ENCODE measurements at places on chromosomes 11 and 22. TPM values are rescaled to one million over a fixed set of nuclear protein-coding genes. Genes with fewer than 3 reads are reported as not detected.

Gene ART1
- total RNA-seq: 1.7 TPM

Gene CCDC88B
- total RNA-seq: 8.0 TPM

Gene ACCSL
- not detected for total RNA-seq

Gene TECTA
- total RNA-seq: 1.2 TPM

Gene KCNJ11
- 9.9 TPM for total RNA-seq

Gene LYVE1
- 8.2 TPM for total RNA-seq

Gene UBQLNL
- 0.42 TPM for total RNA-seq

Gene CSF2RB
- total RNA-seq: 4.7 TPM

Gene MFNG
- 8.7 TPM for total RNA-seq

Gene MUC2
- total RNA-seq: not detected

Gene TCP11L1
- 8.3 TPM for total RNA-seq

DNA sequence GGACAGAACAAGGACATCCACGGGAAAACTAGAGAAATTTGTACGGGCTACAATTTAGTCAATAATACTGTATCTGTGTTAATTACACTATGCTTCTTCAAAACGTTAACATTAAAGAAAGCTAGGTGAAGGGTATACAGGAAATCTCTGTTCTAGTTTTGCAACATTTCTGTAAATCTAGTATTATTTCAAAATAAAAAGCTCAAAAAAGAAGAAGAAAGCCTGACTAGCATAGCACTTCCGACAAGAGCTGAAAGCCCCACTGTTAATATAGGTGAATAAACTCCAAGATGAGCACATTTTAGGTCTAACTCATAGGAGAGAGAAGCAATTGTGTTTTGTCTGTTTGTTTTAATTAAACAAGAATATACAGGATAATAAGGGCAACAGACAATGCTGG is 299.7 kb downstream of the TTC28 start:
- H3K27me3 ChIP-seq: no peaks in the 10 kb centered on the region
- no peaks in the 10 kb centered on the region for H3K36me3 ChIP-seq
- peaks cover 24% of the 10 kb centered on the region for H3K4me1 ChIP-seq
- no peak overlapping the region for H3K4me3 ChIP-seq
- DNase-seq: no peak

DNA sequence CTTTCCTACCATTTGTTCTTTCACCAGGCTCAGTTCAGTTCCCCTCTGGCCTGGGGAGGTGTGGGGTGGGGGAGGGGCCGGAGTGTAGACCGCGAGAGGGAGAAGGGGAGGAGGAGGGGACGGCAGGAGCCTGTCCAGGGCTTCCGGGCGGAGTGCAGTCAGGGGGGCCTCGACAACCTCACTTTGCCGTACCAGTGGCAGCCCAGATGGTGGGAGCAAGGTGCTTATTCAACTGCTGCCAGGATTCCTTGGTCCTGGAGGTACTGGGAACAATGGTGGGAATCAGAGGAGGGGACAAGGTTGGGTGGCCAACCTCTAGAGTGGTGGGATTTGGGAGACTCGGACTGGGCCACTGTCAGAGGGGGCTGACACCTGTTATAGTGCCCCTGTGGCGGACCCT is 1.2 kb downstream of the BACE1 start:
- H3K27me3 ChIP-seq: peaks cover 8% of the 10 kb centered on the region
- H3K4me3 ChIP-seq: no peak overlapping the region
- peaks cover 30% of the 10 kb centered on the region for H3K4me1 ChIP-seq
- H3K36me3 ChIP-seq: no peaks in the 10 kb centered on the region
- no peak overlapping the region for H3K27ac ChIP-seq

DNA sequence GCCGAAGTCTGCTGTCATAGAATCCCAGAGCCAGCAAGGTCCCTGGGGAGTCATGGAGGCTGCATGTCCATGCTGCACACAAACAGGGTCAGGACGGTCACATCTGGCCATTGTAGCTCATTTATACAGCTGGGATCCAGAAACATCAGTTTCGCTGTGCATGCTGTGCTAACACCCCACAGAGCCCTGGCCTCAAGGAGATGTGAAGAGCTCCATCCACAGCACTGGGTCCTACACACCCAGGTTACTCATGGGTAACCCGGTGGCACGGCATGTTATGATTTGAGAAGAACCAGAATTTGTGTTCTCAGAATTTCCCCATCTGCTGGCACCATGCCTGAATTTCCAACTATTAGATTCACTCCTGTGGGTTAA is 146.3 kb upstream of the ARHGAP20 start:
- H3K36me3 ChIP-seq: no peaks in the 10 kb centered on the region
- DNase-seq: peak; percentile 44
- H3K27me3 ChIP-seq: no peaks in the 10 kb centered on the region
- no peak overlapping the region for H3K27ac ChIP-seq
- H3K4me1 ChIP-seq: peaks cover 8% of the 10 kb centered on the region

DNA sequence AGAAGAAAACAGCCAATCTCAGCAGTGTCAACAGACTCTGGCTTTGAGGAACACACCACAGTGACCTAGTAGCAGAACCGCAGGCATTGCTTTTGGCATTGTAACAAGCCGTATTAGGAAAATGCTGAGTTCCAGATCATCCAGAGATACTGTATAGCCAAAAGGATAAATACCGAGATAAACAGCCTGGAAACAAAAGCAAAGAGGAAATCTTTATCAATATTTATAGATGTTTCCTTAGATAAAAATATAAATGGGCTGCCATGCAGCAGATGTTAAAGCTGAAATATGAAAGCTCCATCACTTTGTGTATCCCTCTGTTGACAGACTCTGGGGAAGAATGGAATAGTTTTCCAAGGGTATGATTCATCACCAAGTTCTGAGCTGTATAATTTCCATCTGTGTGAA is 98.9 kb upstream of the TP53AIP1 start:
- H3K4me3 ChIP-seq: no peak overlapping the region
- no peaks in the 10 kb centered on the region for H3K27me3 ChIP-seq
- H3K36me3 ChIP-seq: no peaks in the 10 kb centered on the region
- DNase-seq: no peak

DNA sequence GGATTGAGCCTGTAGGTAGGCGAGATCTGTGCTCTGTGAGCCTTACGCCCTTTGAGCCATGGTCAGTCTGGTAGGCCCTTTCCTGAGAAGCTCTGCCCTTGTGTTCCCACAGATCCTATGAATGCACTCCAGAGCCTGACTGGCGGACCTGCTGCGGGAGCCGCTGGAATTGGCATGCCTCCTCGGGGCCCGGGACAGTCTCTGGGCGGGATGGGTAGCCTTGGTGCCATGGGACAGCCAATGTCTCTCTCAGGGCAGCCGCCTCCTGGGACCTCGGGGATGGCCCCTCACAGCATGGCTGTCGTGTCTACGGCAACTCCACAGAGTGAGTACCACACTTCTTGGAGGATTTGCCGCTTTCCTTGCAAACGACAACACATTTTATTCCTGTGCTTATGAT is 47.4 kb downstream of the MED15 start:
- H3K36me3 ChIP-seq: no peaks in the 10 kb centered on the region
- no peak overlapping the region for H3K4me3 ChIP-seq
- DNase-seq: no peak
- H3K27me3 ChIP-seq: no peaks in the 10 kb centered on the region

GRCh38 chr11:2229713-2230297 is 40.6 kb downstream of the ASCL2 start:
- DNase-seq: no peak
- no peaks in the 10 kb centered on the region for H3K36me3 ChIP-seq
- no peak overlapping the region for H3K4me3 ChIP-seq
- no peak overlapping the region for H3K27ac ChIP-seq
- H3K27me3 ChIP-seq: peaks cover 21% of the 10 kb centered on the region

DNA sequence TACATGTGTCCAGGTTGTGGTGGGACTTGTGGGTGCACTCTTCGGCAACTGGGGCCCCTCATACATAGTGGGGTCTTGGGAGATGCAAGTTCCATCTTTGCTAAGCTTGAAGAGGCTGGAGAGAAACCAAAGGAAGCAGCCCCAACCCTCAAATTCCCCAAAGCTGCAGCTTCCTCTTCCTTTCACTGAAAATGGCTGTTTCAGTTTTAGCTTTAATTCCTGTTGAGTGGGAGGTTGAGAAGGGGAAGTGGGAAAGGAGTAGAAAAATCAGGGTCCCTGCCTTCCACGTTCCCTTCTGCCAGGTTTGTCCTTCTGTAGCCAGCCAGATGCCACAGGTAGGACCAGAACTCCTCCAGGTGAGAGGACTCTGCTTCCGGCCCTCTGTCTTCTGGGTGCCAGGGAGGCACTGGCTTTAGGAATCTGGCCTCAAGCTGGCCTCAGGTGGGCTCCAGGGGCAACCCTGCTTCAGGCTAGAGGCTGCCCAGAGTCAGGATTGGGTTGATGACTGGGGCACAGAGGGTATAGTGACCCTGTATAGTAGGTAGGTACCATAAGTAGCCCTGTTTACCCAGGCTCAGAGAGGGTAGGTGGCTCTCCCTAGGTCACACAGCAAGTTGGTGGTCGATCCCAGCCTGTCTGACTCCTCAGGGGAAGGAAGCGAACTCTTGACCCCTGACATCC is 16.2 kb downstream of the P2RY6 start:
- no peaks in the 10 kb centered on the region for H3K27me3 ChIP-seq
- no peaks in the 10 kb centered on the region for H3K36me3 ChIP-seq
- peaks cover 40% of the 10 kb centered on the region for H3K4me1 ChIP-seq
- no peak for DNase-seq
- peak overlapping the region; percentile 36 for H3K27ac ChIP-seq
- no peak overlapping the region for H3K4me3 ChIP-seq

DNA sequence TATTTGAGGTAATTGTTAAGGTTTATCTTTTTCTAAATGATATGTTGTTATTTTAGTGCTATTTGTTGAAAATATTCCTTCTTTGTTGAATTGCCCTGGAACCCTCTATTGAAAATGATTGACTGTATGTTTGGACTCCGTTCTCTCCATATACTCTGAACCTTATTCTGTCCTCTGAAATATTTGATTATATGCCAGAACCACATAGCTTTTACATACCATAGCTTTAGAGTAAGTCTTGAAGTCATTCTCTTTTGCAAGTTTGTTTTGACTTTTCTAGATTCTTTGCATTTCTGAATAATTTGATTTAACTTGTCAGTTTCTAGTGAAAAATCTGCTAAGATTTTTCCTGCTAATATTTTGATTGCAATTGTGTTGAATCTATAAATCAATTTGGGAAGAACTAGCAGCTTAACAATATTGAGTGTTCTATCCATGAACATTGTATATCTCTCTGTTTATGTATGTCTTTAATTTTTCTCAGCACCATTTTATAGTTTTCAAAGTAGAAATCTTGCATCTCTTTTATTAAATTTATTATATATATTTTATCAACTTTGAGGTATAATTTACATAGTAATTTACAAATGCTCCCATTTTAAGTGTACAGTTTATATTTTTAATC is 51.7 kb upstream of the PITPNB start:
- H3K27ac ChIP-seq: no peak overlapping the region
- no peaks in the 10 kb centered on the region for H3K27me3 ChIP-seq
- no peaks in the 10 kb centered on the region for H3K4me1 ChIP-seq
- H3K36me3 ChIP-seq: no peaks in the 10 kb centered on the region
- DNase-seq: no peak

GRCh38 chr11:104152941-104153505 is 10.9 kb downstream of the PDGFD start:
- H3K4me3 ChIP-seq: no peak overlapping the region
- no peaks in the 10 kb centered on the region for H3K27me3 ChIP-seq
- DNase-seq: no peak
- no peaks in the 10 kb centered on the region for H3K36me3 ChIP-seq
- no peaks in the 10 kb centered on the region for H3K4me1 ChIP-seq

GRCh38 chr22:46749682-46750529 is 11.9 kb upstream of the CERK start:
- H3K27ac ChIP-seq: no peak overlapping the region
- H3K4me1 ChIP-seq: peaks cover 71% of the 10 kb centered on the region
- no peak for DNase-seq
- H3K36me3 ChIP-seq: no peaks in the 10 kb centered on the region

DNA sequence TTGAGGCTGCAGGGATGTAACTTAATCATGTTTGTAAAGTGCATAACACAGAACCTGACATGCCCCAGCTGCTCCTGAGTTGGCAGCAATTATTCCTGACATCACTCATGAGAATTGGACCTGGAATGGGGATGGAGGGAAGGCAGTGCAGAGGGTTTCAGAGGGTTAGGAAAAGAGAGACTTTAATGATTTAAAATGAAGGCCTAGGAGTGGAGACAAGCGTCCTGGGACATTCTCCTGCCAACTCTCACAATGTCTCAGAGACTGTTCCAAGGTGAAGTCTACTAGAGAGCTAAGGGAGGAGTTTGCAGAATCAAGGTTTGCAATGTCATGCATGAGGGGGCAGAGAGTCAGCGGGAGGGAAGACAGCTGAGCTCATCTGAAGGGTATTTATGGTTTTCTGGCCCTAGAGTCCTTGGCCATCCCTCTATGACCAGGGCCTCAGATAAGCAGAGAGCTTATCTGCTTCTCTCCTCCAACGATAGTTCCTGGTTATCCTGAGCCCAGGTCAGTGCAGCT is 36.9 kb downstream of the GGTLC2 start:
- H3K4me3 ChIP-seq: no peak overlapping the region
- H3K36me3 ChIP-seq: no peaks in the 10 kb centered on the region
- H3K27ac ChIP-seq: no peak overlapping the region
- H3K4me1 ChIP-seq: no peaks in the 10 kb centered on the region
- DNase-seq: no peak

DNA sequence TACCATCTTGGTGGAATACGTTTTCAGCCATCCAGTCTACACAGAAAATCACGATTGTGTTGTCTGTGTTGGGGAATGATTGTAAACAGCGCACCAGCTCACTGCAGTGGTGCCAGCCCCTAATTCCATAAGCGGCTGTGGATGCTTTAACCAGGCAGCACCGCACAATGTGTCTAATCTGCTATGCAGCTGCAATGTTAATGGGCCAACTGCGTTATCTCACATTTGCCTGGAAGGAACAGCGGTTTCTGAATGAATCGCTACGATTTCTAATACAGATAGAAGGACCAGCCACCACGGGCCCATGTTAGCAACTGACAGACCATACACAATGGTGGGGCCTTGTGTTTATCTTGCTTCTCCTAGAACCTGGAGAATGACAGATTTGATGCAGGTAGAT is 384.5 kb upstream of the KIRREL3 start:
- no peaks in the 10 kb centered on the region for H3K4me1 ChIP-seq
- peaks cover 7% of the 10 kb centered on the region for H3K27me3 ChIP-seq
- DNase-seq: no peak
- H3K4me3 ChIP-seq: no peak overlapping the region

DNA sequence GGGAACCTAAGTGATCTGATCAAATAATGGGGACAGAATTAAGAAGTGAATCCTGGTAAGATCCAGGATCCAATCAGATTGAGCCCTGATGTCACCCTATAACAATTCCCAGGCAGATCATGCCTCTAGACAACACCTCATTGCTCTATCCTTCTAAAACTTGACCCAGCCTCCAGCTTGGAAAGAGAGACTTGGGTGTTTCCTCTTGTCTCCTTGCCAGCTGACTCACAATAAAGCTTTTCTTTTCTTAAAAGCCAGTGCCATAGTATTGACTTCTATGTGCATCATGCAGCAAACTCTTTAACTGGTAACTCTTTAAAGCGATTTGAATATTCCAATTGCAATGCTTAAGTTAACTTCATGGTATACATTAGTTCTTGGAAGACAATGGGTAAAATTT is 109.6 kb upstream of the CHORDC1 start:
- no peaks in the 10 kb centered on the region for H3K4me1 ChIP-seq
- no peaks in the 10 kb centered on the region for H3K27me3 ChIP-seq
- no peak overlapping the region for H3K27ac ChIP-seq
- no peak overlapping the region for H3K4me3 ChIP-seq

GRCh38 chr11:81658722-81659121 is 1074.9 kb downstream of the FAM181B start:
- no peak for DNase-seq
- no peaks in the 10 kb centered on the region for H3K36me3 ChIP-seq
- no peak overlapping the region for H3K27ac ChIP-seq
- no peaks in the 10 kb centered on the region for H3K4me1 ChIP-seq

GRCh38 chr11:96357794-96358193 is 14.8 kb upstream of the MAML2 start:
- no peaks in the 10 kb centered on the region for H3K27me3 ChIP-seq
- no peak overlapping the region for H3K4me3 ChIP-seq
- no peak for DNase-seq
- H3K27ac ChIP-seq: no peak overlapping the region
- H3K36me3 ChIP-seq: no peaks in the 10 kb centered on the region
